ENCODE measurements at places on chromosomes 5 and 9.

GRCh38 chr5:120532835-120533234 is 68.7 kb downstream of the PRR16 start:
- peak; percentile 33 for ATAC-seq

- peak; percentile 89 for ATAC-seq
Measured at GRCh38 chr9:72271613-72272478, 93.2 kb downstream of the ZFAND5 start.

GRCh38 chr5:169004551-169004950 is 296.4 kb downstream of the SLIT3 start:
- ATAC-seq = peak; percentile 77

GRCh38 chr5:56763182-56763581 is 52.2 kb upstream of the MAP3K1 start:
- ATAC-seq = no peak

DNA sequence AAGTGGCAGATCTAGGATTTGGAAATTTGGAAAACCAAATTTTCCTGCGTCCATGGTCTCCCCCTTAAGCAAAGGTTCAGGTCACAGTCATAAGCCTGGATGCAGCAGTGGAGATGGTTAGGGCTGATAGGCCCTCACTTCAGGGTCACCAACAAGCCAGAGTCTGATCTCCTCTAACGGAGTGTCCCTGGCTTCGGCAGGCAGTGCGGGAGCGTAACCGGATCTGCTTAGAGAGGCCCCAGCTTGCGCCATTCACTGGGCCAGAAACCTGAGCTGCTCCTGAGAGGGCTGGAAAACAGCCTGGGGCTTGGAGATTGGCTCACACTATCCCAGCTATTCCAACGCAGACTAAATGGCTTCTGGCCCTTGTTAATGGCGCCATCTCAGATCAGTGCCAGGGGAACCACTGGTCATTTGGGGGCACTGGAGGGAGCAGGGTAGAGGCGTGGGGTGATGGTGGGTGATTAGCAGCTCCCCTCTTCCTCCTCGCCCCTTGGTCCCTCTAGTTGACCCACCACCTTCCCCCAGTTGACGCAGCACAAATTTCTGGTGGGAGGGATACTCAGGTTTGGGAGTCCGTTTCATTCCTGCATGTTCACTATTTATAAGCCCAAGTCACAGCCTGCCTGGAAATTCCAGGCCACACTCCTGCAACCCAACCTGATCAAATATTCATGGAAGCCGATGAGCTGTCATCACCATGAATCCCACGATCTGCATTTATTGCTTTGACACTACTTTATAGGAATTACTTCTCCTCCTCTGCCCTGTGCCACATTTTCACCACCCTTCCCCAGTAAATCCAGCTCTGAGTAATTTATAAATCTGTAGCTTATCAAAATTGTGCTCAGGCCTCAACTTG is 134.6 kb upstream of the CPEB4 start:
- peak; percentile 64 for ATAC-seq
